ENCODE measurements at places on chromosomes 4 and X. TPM values are rescaled to one million over a fixed set of nuclear protein-coding genes. Genes with fewer than 3 reads are reported as not detected.

DNA sequence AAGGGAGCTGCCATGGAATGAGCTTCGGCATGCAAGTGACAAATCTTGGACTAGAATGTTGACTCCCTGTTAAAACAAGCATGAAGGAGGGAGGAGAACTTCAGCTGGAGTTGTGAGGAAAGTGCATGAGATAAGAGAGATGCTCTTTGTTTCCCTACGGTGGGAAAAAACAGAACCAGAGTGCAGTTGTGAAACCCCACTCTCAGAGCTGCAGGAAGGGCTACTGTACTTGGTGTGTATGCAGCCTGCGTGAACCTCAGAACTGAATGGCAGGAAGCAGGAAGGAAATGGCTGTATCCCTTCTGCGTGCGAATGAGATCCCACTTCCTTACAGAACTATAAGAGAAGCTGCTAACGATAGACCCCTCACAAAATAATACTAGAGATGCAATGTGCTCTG, 57.2 kb downstream of the EGF start:
- DNase-seq, result no peak

DNA sequence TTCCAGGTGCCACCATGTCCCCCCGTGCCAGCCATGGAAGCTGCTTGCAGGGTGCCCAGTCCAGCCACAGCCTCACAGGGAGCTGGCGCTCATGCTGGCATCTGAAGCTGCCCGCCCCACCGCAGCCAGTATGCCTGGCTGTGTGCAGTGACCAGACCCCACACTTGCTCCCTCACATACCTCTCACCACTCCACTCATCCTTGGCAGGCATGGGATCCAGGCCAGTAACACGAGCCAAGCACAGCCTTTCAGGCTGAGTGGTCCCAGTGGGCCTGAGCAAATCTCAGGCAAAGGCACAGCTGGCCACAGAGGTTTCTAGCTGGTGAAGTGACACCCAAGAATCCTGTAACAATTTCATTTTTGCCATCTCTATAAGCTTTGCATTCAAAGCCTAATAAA, 48.4 kb upstream of the SEC24B start:
- no peak for DNase-seq

GRCh38 chr4:92514627-92515026, 210.9 kb downstream of the GRID2 start:
- no peak for DNase-seq

HDAC6 gene
- total RNA-seq, result 78.9 TPM

- no peak for DNase-seq
These were observed 34.8 kb downstream of the TACC3 start for GRCh38 chr4:1756079-1756478.

GRCh38 chr4:172928347-172928746, 240.3 kb upstream of the GALNT7 start:
- DNase-seq, result no peak

AFP gene
- not detected for total RNA-seq

NSD2 gene
- total RNA-seq, result 115 TPM

FAM9C gene
- 0.09 TPM for total RNA-seq

RPA4 gene
- 1.5 TPM for total RNA-seq

UTP14A gene
- total RNA-seq, result 10.5 TPM

DNA sequence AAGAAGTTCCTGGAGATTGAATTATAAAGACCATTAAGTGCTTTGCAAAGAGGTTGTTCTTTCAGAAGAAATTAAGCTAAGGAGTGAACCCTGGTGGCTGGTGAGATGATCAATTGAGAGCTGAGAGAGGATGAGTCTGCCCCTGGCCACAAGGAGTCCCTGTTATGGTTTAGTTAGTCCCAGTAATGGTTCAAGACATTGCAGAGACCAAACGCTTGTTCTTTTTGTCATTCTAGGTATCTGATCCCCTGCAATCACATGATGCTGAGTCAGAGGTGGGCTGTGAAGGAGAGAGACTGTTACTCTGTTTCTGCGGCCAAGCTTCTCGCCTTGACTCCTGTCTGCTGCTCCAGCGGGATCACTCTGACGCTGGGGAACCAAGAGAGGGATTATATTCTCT, 114.5 kb downstream of the GATB start:
- DNase-seq, result no peak

DNA sequence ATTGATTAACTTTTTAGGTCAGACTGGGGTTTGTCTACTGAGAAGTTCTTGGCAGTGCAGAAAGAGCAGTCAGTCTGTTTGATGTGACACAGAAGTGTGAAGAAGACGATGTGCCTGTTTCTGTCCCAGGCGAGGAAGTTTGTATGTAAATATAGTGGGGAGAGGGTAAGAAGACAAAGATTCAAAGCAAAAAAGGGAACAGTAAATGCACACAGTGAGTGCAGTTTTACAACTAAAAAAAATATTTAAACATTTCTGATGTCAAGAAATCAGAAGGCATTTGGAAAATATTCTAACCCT, 264.9 kb downstream of the RAPGEF2 start:
- DNase-seq, result no peak

GRCh38 chr4:25815586-25815985, 47.2 kb downstream of the SEL1L3 start:
- DNase-seq, result no peak

DNA sequence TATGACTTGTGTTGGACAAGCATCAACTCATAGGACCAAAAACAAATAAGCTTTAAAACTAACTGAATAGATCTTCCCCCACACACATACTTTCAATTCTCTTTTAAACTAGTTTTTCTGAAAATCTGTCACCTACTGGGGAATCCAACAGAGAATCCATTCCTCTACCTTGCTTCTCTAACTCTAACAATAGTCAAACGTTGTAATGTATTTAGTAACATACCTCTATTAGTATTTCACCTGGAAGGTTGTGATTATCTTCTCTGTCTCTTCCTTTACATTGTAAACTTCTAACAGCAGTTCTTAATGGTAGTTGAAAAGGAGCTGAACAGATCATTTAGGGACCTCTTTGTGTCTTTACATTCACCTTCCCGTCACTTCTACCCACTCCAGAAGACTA, 337.1 kb upstream of the FAM241A start:
- DNase-seq, result no peak

DNA sequence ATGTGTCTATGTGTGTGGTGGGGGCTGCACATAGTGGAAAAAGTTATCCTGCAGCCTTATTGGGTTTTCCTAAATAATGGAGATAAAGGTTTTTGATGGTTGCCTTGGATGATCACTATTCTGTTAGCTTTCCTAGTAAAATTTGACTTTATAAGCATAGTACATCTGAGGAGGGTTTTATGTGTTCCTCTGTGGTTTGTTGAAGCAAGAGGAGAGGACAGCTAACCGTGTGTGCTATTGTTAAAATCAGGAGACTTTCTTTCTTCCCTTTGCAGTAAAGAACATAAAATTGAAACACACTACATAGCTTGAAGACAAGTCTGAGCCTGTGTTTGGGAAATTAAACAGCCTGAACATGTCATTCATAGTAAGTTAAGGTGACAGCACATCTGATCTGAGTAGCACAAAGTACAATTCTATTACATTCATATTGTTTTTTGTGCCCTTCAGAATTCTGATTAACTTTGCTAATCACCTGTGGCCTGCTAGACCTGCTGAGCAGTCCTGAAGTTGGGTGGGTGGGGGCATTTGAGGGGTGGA, 36.8 kb downstream of the C4orf51 start:
- DNase-seq, result no peak

SPANXD gene
- total RNA-seq, result not detected

DNA sequence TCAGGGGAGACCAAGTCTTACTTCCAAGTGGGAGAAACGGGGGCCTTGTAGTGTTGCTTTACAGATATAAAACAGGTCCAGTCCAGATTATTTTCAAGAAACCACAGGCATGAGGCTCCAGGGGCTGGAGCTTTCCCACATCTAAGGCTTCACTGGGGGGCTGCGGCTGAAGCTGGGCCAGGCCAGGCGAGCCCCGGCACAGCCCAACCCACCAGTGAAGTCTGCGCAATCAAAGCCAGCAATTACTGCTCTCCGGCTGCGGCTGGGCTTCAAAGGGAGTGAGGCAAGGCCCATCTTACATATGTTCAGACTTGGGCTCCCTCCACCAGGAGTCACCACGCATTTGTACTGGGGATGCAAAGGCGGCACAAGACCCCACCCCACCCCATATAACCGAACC, 61.7 kb downstream of the HADH start:
- DNase-seq, result no peak

GRCh38 chrX:140765043-140765784, 55.7 kb downstream of the LINC00632 start:
- DNase-seq, result no peak

GRCh38 chr4:142474398-142475087, 371.6 kb downstream of the INPP4B start:
- DNase-seq, result no peak

GRCh38 chr4:91280551-91281290, 1023.0 kb upstream of the GRID2 start:
- DNase-seq, result no peak

ADRA2C gene
- 0.92 TPM for total RNA-seq

DNA sequence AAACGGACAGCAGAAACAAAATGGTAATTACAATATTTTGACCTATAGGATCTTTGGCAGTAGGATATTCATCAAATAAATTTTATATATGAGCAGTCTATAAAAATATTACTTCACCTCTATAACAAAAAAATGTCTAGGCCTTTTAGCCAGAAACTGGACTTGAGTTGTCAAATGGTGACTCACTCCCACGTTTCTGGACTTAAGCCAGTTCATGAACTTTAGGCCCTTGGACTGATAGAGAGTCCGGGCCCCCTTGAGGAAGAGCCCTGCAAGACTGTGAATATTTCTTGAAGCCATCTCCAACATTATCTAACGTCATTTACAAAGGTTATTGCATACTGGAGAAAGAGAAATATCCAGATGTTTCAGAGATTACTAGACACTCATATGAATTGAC, 106.8 kb upstream of the FAM47A start:
- no peak for DNase-seq

GRCh38 chr4:137532869-137533236, 559 bp upstream of the PCDH18 start:
- no peak for DNase-seq

DNA sequence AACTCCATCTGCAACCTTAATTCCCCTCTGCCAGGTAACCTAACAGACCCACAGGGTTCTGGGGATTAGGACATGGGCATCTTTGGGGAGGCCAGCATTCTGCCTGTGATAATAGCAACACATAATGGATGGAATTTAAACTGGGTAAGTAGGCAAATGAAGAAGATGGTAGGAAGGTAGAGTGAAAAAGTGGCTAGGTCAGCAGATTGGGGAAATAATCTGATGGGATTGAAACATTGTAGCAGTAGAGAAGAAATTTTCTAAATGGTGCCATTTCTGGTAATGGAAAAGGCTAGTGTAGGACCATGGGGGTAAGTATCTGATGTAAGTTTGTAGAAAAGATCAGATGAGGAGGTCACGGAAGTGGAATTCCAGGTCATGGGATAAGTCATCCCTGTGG, 3.0 kb upstream of the CT47C1 start:
- DNase-seq, result no peak

POU3F4 gene
- not detected for total RNA-seq

MAP3K15 gene
- total RNA-seq, result 0.17 TPM

DNA sequence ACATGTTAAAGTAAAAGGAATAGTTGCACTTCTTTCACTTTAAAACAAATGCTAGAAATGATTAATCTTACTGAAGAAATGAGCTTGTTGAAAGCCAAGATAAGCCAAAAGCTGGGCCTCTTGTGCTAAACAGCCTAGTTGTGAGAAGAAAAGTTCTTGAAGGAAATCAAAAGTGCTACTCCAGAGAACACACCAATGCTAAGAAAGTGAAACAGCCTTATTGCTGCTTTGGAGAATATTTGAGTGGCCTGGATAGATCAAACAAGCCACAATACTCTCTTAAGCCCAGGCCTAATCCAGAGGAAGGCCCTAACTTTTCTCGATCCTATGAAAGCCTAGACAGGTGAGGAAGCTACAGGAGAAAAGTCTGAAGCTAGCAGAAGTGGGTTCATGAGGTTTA, 967.9 kb upstream of the INTU start:
- DNase-seq, result no peak

- no peak for DNase-seq
These were observed 4.5 kb downstream of the GPM6A start for GRCh38 chr4:175807547-175807946.

DNA sequence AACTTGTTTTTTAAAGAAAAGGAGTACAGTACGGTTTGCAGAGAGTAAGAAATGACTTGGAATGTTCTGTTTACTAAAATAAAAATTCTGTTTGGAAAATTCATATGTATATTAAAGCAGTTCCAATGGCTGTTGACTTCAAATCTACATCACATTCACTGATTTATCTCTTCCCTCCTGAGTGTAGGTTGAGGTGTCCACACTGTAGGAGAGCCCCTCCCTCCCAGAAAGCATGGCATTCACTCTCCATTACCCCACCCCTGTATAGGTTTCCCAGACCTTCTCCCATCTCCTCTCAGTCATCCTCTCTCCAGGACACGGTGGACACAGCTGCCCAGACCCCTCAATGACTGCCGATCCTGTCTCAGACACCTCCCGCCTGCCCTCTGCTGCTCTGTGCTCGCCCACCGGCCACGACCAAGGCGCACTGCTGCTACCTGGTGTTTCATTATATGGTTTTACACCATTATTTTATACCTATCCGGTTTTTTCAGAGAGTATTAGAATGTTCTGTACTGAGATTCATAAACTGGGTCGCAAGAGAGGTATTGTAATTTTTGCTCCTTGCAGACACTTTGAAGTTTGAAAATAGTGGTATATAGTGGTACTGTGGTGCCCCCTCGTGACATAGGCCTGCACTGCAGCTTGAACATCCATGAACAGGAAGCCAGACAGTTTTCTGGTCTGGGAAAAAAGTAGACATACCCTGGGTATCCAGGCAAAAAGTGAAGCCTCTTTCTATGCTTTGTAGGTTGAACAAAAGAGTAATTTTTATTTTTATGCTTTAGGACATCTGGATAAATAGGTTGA, 38.8 kb upstream of the BEX4 start:
- no peak for DNase-seq

DNA sequence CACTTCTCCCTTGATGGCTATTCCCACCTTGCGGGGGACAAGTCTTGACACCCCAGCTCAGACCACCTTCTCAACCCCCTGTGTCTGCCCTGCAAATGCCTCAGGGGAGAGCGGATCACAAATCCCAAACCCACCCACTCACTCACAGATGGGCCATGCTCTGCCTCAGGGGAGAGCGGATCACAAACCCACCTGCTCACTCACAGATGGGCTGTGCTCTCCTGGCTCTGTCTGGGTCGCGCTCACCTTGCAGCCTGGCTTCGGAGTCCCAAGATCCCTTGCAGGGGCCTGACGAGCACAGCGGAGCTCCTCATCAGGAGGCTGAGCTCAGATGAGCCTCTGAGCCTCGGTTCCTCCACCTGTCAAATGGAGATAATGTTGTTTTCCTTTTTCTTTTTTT, 38.6 kb downstream of the HTRA3 start:
- DNase-seq, result no peak

DNA sequence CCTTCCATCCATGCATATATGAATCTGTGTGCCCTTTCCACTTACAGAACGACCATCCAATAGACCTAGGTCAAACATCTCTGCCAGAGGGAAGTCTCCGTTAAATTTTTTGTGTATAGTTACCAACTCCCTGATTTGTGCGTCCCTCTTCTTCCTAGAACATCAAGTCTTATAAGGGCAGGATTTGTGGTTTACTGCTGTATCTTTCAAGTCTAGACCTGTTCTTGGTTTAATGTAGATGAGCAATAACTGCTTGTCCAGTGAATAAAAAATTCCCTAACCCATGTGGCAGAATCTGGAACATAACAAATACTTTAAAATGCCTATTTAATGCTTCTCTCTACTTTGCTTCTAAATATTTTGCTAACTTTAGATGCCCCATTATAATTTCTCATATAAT, 988.8 kb downstream of the RAPGEF2 start:
- no peak for DNase-seq

All from left colon (tissue), 2 donors.